KBM-7 (cell line): ENCODE measurements at places on chromosomes 1 and 21.

GRCh38 chr1:247681288-247681897 is 1.9 kb upstream of the OR13G1 start:
- peak; percentile 79 for DNase-seq

DNA sequence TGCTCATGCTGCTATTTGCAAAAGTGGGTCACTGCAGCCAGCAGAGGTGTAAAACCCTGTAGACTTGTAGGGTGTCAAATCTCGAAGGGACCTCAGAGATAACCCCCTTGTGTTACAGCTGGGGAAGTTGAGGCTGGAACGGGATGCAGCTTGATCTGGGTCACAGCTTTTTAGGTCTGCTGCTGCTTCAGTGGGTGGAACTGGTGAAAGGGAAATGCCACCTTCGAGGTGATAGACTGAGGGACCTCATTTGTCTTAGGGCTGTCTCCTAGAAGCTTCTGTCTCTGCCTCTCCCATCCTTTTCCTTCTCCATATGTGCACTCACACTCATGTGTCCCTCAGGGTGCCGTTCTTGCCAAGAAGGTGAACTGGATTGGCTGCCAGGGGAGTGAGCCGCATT is 35.4 kb downstream of the QSOX1 start:
- no peak for DNase-seq

DNA sequence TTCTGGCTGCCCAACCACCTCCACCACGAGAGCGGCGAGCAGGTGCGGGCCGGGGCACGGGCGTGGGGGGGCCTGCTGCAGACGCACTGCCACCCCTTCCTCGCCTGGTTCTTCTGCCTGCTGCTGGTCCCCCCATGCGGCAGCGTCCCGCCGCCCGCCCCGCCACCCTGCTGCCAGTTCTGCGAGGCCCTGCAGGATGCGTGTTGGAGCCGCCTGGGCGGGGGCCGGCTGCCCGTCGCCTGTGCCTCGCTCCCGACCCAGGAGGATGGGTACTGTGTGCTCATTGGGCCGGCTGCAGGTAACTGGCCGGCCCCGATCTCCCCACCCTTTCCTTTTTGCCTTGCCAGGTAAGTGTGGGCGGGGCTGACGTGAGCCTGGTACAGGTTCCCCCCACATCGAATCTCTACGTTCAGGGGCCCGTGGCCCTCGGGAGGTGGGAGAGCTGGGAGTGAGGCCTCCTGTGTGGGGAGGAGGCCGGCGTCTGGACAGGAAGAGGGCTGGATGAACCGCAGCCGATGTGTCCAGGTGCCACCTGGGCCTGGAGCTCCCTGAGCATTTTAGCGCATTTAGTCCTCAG is 51.7 kb downstream of the COL18A1 start:
- DNase-seq, result no peak

- no peak for DNase-seq
Measured at GRCh38 chr1:65963156-65963888, 170.6 kb downstream of the PDE4B start.

DNA sequence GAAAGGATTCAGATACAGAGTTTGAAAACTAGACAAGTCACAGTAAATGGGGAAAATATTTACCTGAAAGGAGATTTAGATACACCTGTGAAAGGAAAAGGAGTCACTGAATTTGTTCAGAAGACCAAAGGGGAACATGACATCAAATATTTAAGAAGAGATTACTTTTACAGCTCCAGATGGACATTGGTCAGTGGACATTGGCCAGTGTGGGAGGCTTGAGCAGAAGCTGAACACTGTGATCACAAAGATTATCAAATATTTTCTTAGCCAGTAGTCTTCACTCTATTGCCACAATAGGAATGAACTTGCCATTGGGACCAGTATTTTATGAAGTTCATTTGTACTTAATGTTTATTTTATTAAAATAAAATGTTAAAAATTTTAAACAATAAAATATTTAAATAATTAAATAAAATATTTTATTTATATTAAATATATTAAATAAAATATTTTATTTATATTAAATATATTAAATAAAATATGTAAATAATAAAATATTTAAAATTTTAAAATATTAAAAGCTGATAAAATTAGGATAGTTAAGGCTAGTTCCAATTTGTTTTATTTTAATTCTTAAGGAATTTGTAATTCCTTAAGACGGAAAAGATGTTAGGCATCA is 94.3 kb downstream of the CCDC30 start:
- no peak for DNase-seq
